ENCODE measurements at places on chromosomes 13 and 19.

- no peak for DNase-seq
These were observed 146.7 kb upstream of the FNDC3A start for GRCh38 chr13:48828962-48829411.

GRCh38 chr13:52810011-52810410 lies 38.4 kb downstream of the PCDH8 start:
- no peak for DNase-seq

- DNase-seq, result peak; percentile 97
These were observed 22.8 kb downstream of the ZNF763 start for GRCh38 chr19:11987405-11988281.

GRCh38 chr13:60028021-60028420 lies 135.7 kb downstream of the DIAPH3 start:
- no peak for DNase-seq

DNA sequence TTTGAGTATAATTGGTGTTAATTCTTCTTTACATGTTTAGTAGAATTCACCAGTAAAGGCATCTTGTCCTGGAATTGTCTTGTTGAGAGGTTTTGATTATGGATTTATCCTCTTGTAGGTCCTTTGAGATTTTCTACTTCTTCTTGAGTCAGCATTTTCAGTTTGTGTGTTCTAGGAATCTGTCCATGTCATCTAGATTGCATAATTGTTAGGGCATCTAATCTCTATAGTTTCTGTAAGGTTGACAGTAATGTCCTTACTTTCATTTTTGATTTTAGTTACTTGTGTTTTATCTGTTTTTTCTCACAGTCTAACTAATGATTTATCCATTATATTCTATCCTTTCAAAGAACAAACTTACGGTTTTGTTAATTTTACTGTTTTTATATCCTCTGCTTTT lies 492.0 kb downstream of the FGF9 start:
- no peak for DNase-seq

DNA sequence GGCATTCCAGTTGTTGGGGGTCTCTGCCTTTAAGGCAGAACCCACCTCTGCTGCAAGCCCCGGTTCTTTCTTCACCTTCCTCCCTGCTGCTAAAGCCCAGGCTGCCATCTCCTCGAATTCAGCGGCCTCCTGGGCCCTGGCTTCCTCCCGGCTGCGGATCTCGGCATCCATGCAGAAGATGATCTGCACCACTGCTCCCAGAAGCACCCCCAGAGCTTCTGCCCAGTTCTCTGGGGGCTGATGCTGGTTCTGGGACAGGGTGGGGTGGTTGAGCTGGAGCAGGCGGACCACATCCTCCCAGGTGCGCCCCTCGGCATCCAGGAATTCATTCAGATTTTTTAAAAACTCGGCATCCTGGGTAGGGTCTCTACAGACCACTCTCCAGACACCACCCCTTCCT lies 987 bp downstream of the PNMA8A start:
- DNase-seq, result no peak

DNA sequence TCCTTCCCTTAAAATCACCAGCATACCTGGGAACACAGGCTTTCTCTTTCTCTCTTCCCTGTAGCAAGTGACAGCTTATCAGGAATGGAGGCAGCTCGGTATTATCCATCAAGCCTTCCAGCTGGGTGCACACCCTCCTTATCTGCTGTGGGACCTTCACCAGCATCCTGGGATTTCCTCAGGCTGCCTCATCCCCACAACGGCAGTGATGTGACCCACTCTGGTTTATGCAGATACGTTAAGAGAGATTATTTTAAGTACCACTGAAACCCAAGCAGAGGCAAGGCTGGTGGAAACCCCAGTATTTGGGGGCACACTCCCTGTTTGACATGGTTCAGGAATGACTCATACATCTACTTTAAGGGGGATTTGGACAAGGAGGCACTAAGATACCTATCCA lies 192.1 kb downstream of the TM9SF2 start:
- DNase-seq, result no peak

DNA sequence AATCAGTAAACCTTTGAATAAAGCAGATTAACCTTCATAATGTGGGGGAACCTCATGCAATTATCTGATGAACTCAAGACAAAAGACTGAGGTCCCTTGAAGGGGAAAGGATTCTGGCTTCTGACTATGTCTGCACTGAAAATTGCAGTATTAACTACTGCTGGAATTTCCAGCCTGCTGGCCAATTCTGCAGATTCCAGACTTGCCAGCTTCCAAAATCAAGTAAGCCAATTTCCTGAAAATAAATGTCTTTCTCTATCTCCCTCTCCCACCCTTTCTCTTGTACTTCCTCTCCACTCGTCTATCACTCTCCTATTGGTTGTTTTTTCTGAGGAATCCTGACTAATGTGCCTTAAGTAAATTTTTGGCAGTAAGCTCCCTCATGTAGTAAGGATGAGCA lies 1479.9 kb upstream of the PRR20A start:
- peak; percentile 34 for DNase-seq

DNA sequence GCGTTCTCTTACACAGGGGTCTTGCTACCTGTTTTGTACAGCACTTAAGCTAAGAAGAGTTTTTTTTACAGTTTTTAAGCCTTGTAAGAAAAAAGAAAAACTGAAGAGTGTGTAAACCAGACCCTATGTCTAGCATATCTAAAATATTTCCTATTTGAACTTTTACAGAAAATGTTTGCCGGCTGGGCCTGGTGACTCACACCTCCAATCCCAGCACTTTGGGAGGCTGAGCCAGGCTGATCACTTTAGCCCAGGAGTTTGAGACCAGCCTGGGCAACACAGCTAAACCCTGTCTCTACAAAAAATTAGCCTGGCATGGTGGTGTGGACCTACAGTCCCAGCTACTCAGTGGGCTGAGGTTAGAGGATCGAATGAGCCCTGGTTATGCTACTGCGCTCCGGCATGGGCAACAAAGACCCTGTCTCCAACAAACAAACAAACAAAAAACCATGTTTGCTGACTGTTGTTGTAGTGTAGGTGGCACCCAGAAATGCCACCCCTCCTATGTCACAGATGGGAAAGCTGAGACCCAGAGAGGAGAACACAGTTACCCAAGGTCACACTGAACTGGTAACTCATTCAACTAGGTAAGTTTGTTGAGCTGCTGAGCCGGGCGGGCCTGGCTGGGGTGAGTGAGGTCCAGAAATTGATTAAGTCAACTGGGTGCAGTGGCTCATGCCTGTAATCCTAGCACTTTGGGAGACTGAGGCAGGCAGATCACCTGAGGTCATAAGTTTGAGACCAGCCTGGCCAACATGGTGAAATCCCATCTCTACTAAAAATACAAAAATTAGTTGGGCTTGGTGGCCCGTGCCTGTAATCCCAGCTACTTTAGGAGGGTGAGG lies 1.9 kb upstream of the VASP start:
- no peak for DNase-seq

GRCh38 chr19:1064661-1065605 lies 2.0 kb upstream of the ARHGAP45 start:
- peak; percentile 67 for DNase-seq

DNA sequence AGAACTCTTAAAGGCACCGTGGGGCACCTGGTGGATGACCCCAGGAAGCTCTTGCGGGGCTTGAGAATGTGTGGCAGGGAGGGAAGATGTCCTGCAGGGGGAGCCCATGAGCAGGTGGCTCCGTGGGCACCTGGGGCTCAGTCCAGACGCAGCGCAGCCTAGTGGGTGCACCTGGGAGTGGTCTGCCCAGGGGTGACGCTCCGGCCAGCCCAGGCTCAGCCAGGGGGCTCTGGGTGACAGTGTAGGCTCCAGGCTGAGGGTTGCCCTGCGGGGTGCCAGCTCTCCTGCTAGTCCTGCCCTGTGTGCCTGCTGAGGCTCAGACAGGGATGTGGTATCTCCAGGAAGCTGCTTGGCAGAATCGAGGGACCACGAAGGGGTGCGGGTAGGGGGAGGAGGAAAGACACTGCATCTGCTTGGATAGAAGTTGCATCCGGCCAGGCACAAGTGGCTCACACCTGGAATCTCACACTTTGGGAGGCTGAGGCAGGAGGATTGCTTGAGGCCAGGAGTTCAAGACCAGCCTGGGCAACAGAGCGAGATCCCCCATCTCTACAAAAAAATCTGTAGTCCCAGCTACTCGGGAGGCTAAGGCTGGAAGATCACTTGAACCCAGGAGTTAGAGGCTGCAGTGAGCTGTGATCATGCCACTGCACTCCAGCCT lies 15.0 kb upstream of the PGLS start:
- peak; percentile 61 for DNase-seq

- DNase-seq, result no peak
These were observed 759.4 kb downstream of the DIAPH3 start for GRCh38 chr13:59404331-59404730.

GRCh38 chr13:49494645-49495044 lies 1.1 kb upstream of the PHF11 start:
- DNase-seq, result no peak

DNA sequence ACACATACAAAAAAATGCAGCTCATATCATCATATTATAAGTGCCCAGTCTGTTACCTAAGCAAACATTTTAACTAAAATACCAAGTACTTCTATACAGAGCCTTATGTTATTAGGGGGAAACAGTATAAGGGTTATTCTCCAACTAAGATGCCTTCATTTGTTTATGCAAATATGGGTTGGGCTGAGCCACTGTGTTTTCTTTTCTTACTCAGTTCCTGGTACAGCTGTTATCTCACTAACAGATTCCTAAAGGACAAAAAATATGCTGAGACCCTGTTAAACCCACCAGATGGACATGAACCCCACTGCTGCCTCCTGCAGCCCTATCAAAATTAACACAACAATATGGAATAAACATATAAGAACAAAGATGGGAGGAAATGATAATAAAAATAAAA lies 34.5 kb upstream of the SMAD9 start:
- no peak for DNase-seq

GRCh38 chr19:28358633-28359032 lies 854.3 kb downstream of the UQCRFS1 start:
- no peak for DNase-seq

DNA sequence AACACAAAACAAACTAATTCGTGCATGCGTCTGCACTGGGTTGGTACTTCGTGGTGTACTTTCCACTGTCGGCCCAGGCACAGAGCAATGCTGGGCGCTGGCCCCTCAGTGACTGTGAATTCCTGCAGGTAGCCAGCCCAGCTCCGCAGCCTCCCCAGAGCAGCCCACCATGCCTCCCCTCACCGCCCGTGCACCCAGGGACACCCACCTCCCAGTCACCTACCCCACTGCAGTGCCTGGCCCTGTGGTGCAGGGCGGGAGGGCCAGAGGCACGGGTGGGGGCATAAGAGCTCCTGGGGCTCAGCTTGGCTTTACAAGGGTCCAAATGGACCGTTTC lies 93.1 kb upstream of the ZNF507 start:
- DNase-seq, result no peak

DNA sequence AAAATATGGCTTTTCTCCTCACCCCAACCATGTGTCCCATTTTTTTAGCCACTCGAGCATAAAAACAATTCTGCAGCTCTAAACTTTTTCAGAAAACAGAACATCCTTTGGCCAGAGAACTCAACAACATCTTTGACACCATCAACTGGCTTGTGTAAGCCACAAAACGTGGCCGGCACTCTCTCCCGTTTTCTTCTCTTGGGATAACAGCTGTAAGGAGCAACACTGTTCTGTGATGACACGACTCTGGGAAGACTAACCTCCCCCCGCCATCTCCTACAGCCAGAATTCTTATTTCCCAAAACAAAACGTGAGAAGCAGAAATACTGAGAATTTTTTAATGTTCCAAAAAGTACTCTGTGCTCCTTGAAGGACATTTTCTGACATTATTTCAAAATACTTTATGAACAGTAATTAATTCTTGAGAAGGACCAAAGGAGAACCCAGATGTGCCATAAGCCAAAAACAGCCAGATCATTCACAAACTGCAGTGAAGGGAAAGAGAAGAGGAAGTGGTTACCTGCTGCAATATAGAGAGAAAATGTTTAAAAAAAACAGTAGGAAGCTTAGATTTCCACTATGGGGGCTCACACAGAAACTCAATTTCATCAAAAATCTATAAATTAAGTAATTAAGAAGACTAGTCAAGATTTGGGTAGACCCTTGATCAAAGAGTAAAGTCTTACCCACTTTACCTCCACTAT lies 25.8 kb downstream of the COL4A1 start:
- DNase-seq, result peak; percentile 77

GRCh38 chr13:114127473-114128347 lies 4.7 kb downstream of the RASA3 start:
- DNase-seq, result no peak

- no peak for DNase-seq
These were observed 19.6 kb downstream of the RNF6 start for GRCh38 chr13:26202365-26202972.

DNA sequence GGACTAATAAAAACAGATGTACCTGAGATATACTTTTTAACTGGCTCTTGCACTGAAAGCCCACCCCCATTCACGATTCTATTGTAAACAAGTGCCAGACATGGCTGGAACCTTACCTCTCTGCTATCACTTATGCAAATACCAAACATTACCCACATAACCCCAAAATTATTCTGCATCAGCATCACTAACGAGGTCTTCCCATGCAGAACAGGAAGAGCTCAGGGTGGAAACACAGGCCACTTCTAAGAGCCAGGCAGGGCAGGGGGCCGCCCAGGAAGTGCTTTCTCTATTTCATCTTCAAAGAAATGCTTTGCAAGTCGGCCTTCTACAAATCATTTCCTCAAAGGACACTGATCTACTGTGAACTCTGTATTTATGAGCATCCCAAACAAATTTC lies 7.3 kb downstream of the IRS2 start:
- no peak for DNase-seq

- no peak for DNase-seq
These were observed 16.2 kb downstream of the OR7C2 start for GRCh38 chr19:14957464-14957863.

DNA sequence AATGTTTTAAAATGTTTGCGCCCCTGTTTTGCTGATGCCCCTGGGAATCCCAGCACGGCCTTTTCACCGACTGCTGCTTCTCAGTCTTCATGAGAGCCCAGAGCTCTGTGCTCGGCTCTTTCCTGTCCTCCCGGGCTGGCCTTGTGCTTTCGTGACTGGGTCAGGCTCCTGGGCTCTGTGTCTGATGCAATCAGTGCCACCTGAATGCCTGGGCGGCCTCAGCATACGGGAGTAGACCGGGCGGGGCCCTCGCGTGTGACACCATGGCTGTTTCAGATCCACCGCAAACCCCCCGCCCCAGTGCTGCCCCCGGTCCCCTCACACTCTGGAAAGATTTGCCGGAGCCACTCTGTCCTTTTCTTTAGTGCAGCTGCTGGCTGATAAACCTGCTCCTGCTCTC lies 21.4 kb downstream of the PABPC3 start:
- DNase-seq, result no peak

- DNase-seq, result no peak
These were observed 14.0 kb upstream of the CD70 start for GRCh38 chr19:6604906-6605305.

DNA sequence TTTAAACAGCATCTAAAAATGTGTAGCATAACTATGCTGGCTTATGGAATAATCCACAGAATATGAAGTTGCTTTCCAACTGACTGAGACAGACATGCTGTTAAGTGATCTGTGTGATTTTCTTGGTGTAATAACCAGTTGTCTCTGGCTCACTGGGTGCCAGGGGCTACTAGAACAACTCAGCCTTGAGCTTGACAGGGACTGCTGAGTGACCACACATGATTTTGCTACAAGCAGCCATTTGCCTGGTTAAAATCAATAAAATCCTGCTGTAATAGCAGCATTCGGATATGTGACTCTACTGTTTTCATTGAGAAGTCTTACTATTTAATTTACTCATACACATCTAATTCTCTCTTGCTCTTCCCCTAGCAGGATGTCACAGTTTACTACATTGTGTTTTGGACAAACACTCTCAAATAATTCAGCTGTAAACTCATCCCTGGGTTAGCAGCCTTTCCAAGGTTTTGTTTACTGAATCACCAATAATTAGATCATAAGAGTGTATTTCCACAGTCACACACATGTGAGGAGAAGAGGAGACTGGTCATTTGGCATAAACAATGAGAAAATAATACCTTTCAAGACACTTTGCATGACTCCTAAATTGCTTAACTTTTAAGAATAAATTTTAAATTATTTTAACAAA lies 426.2 kb downstream of the PCDH9 start:
- DNase-seq, result peak; percentile 32

Data from femur (tissue), 1 donor.